Calu3 (cell line): ENCODE measurements at places on chromosomes 1 and 21. TPM values are rescaled to one million over a fixed set of nuclear protein-coding genes. Genes with fewer than 3 reads are reported as not detected.

DNA sequence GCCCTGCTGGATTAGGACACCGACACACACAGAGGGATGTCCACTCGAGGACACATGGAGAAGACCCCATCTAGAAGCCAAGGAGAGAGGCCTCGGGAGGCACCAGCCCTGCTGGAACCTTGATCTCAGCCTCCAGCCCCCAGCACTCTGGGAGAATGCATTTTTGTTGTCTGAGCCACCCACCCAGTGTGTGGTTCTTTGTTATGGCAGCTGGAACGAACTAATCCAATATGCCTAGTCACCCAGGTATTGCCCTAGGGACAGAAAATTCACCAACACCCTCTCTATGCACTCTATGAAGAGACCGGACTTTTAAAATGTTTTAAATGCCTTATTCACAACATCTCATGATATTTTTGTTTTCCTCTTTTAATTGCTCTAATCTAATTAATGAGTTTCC lies 117.4 kb downstream of the CRYAA start:
- DNase-seq = no peak

DNA sequence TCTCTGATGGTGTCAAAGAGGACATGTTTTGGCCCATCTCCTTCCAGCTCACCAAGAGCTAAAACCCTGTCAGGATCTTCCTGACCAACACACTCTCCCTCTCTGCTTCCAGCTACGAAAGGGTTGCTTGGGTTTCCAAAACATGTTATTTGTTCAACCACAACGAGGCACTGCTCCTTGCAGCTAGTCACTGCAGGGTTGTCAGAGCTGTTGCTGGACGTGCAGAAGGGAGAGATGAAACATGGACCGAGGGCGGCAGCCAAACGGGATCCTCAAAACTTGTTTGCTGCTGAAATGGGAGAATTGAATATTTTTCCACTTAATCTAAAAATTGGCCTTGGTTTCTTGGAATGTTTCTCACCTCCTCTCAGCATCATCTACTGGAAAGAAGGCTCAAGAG lies 12.4 kb downstream of the ZBTB18 start:
- DNase-seq = no peak

DNA sequence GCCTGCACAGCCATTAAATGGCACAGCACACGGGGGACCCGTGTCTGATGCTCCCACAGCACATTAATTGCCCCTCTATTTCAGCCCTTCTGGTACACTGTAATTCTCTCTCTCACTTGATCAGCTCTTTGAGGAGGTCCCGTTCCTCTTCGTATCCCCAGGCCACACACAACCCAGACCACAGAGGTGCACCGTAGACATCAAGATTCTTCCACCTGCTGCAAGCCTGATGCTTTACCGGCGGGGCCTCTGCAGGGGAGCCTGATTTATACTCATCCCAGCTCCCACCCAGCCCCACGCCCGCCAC lies 759 bp downstream of the SMYD3 start:
- no peak for DNase-seq

DNA sequence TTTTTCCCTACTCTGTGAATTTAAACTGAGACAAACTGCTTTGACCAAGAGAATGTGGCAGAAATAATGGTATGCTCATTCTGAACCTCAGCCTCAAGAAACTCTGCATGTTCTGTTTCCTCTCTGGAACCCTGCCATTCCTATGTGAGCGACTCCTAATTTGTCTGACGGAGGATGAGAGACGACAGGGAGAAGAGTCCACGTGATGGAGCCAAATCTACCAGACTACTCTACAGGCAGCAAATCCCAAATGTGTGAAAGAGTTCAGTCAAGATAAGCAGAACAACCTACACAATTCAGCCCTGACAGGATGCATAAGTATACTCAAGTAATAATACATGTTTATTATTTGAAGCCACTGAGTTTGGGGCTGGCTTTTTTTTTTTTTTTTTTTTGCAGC lies 153.5 kb downstream of the DPYD start:
- DNase-seq = no peak

- no peak for DNase-seq
These were observed 14.9 kb downstream of the SELL start for GRCh38 chr1:169696273-169697100.

DNA sequence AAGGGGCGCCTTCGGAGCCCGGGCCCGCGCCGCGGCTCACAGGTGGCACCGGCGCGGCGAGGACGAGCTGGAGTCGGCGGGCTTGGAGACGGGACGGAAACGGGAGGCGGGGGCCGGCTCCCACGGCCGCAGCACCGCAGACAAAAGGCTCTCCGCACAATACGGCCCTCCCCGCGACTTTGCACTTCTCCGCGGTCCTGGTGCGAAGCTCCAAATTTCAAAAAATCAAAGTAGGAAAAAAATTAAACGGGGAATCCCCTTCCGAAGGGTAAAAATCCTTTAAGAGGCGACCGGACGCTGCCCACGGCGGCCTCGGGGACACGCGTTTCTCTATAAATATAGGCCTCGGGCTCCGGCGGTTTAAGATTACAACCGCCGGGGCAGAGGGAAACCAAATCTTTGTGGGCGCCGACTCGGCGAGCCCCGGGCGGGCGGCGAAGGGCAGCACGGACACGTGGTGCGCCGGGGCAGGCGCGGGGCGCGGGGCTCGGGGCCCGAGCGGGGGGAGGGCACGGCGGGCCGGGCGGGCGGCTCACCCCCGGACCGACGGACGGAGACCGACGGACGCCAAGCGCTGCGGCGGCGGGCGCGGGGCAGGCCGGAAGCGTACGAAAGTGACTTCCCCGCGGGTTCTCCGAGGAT lies 453 bp downstream of the PABPC4 start:
- DNase-seq = peak; percentile 38

GRCh38 chr1:198496216-198497143 lies 44.0 kb downstream of the ATP6V1G3 start:
- peak; percentile 20 for DNase-seq

GRCh38 chr1:242946206-242946605 lies 308.9 kb downstream of the CEP170 start:
- DNase-seq = no peak

DNA sequence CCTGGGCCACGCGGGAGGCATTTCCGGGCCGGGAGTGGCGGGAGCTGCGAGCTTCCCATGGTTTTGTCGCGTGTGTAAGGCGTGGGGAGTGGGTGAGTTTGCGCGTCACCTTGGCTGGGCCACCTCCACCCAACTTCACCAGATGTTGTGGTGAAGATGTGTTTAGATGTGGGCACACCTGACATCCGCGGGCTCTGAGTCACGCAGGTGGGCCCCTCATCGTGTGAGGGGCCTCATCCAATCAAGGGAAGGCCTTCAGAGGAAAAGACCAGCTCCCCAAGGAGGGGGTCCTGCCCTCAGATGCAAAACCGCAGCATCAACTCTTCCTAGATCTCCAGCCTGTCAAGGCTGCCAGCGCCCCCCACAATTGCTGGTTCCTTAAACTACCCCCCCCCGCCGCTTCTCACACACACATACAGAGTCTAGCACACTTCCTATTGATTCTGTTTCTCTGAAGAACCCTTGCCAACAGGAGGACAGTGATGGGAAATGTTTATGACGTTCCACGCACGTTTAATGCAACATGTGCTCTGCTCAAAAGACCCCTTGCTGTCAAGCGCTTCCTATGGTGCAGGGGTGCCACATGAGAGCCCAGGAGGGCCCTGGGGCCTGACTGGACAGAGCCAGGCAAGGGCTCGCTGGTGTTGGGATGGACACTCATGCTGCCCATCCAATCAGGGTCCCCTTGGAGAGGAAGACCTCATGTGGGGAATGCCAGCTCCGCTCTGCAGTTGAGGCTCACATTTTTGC lies 11.9 kb downstream of the ACTRT2 start:
- no peak for DNase-seq

GRCh38 chr1:239437822-239438221 lies 51.5 kb downstream of the CHRM3 start:
- DNase-seq = no peak

GRCh38 chr1:73832276-73833181 lies 365.4 kb downstream of the LRRIQ3 start:
- DNase-seq = no peak

DNA sequence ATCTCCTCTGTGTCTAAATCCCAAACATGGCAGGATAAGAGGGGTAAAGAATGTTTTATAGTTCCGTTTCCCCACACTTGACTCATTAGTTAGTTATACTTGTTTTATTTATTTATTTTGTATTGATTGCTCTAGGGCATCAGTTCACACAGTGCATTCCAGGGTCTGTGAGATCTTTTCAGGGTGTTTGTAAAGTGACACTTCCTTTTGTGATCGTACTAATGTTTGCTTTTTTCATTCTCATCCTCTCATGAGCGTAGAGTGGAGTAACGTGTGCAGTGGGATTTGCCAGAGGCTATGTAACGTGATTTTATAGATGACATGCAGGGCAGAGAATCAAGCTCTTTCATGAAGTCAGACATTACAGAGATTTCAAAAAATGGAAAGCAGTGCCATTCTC lies 103.2 kb downstream of the SCCPDH start:
- DNase-seq = peak; percentile 11

DNA sequence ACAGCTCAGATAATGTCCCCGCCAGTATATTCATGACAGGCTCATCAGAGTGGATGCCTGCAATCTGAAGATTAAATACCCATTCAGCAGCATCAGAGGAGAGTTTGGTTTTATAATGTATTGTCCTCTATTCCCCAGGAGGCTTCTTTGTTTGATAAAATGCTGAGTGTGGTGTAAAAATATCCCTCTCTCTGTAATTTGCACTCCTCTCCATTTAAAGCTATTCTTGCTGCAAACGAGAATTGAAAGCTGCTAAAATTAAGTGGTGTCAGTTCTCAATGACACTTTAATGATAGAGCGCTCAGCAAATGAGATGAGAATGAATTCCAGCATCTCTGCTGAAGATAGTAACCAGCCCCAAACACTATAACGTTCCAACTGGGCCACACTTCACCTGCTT lies 205.7 kb upstream of the RRP15 start:
- no peak for DNase-seq

GRCh38 chr1:155000726-155001424 lies 1.7 kb upstream of the ZBTB7B start:
- DNase-seq = peak; percentile 100

GRCh38 chr1:188027613-188028012 lies 1198.9 kb downstream of the PLA2G4A start:
- peak; percentile 17 for DNase-seq

- peak; percentile 51 for DNase-seq
These were observed 1.1 kb upstream of the TMEM167B start for GRCh38 chr1:109089242-109090015.

- DNase-seq = no peak
These were observed 15.6 kb downstream of the ZNF362 start for GRCh38 chr1:33271666-33272505.

DNA sequence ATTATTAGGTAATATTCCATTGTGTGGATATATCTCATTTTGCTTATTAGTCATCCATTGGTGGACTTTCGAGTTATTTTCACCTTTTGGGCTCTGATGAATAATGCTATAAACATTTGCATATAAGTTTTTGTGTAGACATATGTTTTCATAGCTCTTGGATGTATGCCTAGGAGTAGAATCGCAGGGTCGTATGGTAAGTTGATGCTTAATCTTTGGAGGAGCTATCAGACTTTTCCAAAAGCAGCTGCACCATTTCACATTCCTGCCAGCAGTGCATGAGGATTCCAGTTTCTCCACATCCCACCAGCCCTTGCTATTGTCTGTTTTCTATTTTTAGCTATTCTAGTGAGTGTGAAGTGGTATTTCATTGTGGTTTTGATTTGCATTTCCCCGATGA lies 120.3 kb upstream of the TMEM51 start:
- no peak for DNase-seq

GRCh38 chr1:39474810-39475209 lies 16.6 kb upstream of the BMP8A start:
- no peak for DNase-seq

- no peak for DNase-seq
These were observed 19.9 kb upstream of the LDLRAP1 start for GRCh38 chr1:25523542-25523941.

GRCh38 chr1:231653632-231654031 lies 27.0 kb downstream of the DISC1 start:
- no peak for DNase-seq

DNA sequence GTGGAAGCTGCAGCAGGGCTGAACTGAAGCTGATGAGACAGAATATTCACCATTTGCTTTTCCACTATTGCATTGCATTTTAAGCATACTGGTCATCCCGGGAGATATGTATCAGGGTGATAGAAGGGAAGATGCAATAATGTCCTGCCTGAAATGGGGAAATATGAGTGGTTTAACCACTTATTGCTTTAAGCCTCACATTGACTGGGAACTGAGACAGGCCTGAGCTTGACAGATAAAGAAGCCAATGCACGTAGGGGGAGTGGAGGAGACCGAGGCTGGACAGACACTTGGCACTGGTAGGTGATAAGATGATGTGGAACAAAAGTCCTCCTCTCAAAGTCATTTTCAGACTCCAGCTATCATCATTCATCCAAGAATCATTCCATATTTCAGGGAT lies 911.7 kb upstream of the NCAM2 start:
- DNase-seq = no peak

DNA sequence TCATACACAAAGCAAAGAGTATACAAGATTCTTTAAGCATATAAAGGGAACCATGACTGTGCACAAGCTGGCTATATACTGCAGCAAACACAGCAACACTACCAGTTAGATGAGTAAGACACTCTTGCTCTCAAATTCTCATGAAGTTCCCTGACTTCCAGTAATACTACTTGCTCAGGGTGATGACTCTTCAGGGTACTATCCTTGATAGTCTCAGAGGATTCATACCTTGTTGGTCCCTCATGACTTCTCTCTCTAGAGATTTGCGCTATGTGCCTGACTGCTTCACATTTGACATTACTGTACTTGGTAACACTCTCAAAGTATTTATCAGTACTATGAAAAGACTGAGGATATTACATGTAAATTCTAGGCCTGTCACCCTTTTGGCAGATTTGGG lies 159.8 kb upstream of the ZRANB2 start:
- DNase-seq = no peak

- peak; percentile 80 for DNase-seq
These were observed 45.6 kb downstream of the IRF2BP2 start for GRCh38 chr1:234564035-234565029.

GRCh38 chr1:44576456-44577150 lies 97.7 kb downstream of the TMEM53 start:
- no peak for DNase-seq

Gene RBM11
- 0.81 and 1.7 TPM in 2 replicates for total RNA-seq

Gene CENPS
- total RNA-seq = 18.0 and 21.3 TPM in 2 replicates

Gene S100PBP
- total RNA-seq = 57.4 and 61.1 TPM in 2 replicates

Gene S100A7
- not detected in 2 replicates for total RNA-seq

Gene NPPA
- total RNA-seq = not detected in 2 replicates

Gene EVA1C
- total RNA-seq = 1.4 and 3.1 TPM in 2 replicates

Gene ENTREP3
- total RNA-seq = 25.2 and 25.9 TPM in 2 replicates

Gene PRELP
- not detected in 2 replicates for total RNA-seq

Gene HEYL
- total RNA-seq = 0.09 and 0.27 TPM in 2 replicates

Gene INTS3
- total RNA-seq = 55.9 and 57.1 TPM in 2 replicates

Gene RGS7
- 1.0 and 1.3 TPM in 2 replicates for total RNA-seq
